GM10248 (cell line): ENCODE measurements at places on chromosomes 12 and 14.

GRCh38 chr12:62697893-62698292 lies 231.3 kb downstream of the MON2 start:
- DNase-seq: no peak

- DNase-seq: no peak
Observed at GRCh38 chr14:26622611-26623010, 24.8 kb upstream of the NOVA1 start.

- no peak for DNase-seq
Observed at GRCh38 chr14:37196604-37197420, 925 bp upstream of the MIPOL1 start.

DNA sequence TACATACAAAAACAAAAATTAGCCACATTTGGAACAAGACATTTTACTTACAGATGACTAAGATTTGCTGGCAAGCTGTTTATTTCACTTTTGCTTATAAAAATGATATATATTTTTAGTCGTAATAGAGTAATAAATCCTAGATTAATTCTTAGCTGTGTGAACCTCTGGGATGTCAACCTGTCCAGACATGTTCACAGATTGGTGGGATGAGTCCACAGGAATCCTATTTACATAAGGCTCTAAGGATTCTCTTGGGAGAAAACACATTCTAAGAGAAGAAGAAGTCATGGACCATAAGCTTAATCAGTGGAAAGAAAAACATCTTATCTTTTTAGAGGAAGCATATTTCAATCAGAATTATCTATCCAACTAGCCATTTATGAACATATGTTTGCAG lies 797.4 kb downstream of the C12orf50 start:
- DNase-seq: no peak

- no peak for DNase-seq
Observed at GRCh38 chr12:21814327-21814726, 39.8 kb upstream of the KCNJ8 start.

DNA sequence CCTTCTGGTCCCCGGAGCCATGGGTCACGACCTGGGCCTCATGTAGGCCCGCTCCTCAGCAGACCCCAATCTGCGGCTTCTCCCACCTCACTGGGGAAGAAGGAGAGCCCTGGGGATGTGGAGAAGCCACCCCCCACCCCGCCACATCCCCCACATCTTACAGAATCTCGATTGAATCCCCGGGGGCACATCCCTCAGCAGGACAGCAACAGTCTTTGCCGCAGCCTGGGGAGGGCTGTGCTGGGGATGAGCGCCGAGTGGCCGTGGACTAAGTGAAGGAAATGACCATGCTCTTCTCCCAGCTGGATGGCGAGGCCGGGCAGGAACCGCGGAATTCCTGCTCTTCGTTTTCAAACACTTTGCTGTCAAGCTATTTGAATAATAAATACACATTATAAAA lies 169.0 kb upstream of the RTL1 start:
- no peak for DNase-seq

DNA sequence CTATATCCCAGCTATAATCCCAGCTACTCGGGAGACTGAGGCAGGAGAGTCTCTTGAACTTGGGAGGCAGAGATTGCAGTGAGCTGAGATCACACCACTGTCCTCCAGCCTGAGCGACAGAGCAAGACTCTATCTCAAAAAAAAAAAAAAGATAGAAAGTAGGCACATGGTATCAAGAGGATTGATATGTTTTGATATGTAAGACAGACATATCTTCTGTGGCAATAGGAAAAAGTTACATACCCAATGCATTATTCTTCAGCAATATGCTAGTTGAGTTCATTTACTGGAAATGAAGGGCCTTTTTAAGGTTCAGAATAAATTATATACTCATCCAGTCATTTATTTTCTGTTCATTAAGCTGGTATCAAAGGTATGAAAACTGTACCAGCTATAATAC lies 393.4 kb downstream of the GLT1D1 start:
- no peak for DNase-seq

DNA sequence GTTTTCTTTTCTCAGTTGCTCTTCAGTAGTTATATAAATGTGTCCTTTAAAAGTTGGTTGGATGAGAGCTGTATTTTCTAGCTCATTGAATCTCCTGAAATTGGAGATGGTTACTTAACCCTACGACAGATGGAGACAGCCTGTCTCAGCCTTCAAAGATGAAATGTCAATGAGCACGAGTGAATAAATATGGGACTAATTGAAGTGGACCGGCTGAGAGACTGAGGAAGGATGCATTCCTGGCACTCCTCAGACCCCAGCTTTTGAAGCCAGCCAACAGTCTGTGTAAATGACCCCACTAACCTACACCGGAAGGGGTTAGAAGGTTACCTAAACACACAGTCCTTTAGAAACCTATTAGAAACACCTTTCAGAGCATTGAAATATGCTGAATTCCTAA lies 46.6 kb downstream of the PDZRN4 start:
- no peak for DNase-seq

- no peak for DNase-seq
Observed at GRCh38 chr12:76820888-76821482, 57.1 kb downstream of the ZDHHC17 start.

DNA sequence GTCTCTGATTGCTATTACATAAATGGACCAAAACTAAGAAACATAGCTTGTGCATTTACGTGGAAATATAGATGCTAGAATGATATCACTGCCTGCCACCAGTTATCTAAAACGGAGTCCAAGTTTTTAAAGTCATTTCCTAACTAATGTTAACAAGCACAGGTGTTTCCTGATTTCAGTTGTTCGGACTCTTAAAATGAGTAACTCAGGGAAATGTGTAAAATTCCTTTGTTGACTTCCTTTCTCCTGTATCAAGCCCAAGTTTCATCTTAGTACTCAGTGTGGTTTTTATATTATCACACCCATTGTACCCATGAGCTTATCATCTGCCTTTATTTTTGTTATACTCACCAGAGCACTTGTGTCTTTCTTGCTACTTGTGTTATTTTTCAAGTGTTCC lies 13.2 kb upstream of the PRKCH start:
- DNase-seq: no peak

DNA sequence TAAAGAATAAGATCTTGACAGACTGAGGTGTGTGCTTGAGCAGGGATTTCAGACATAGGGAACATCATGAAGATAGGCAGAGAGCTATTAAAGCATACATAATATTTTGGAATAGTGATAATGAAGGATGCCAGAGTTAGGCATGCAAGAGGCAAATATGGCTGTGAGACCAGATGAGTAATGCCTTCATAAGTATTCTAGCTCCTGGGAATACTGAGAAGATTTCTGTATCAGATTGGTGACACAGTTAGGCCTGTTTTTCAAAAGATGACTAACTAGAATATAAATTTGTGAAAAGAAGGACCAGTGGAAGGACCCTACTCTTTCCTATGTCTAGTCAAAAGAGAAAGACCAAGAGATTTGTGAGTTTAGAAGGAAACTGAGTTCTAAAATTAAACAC lies 108.8 kb downstream of the TXNDC16 start:
- DNase-seq: no peak

GRCh38 chr14:49971156-49972130 lies 78.6 kb downstream of the ARF6 start:
- DNase-seq: peak; percentile 70

GRCh38 chr14:90691627-90692026 lies 124.6 kb downstream of the TTC7B start:
- DNase-seq: no peak

DNA sequence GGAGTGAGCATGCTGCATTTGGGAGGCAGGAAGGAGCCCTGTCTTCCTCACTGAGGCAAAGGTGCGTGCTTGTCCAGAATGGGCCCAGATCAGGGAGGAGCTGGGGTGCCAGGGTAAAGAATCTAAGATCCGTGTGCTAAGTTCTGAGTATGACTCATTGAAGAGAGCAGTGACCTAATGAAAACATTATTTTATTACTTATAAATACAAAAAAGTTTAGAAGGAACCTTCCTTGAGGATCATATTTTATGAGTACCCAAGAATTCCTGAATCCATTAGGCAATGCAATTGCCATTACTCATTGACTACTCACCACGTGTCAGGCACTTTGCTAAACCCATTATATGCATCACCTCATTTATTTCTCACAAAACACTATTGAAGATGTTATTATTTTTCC lies 264.7 kb downstream of the EGLN3 start:
- DNase-seq: no peak

- peak; percentile 39 for DNase-seq
Observed at GRCh38 chr14:89317051-89317691, 99.9 kb downstream of the FOXN3 start.

DNA sequence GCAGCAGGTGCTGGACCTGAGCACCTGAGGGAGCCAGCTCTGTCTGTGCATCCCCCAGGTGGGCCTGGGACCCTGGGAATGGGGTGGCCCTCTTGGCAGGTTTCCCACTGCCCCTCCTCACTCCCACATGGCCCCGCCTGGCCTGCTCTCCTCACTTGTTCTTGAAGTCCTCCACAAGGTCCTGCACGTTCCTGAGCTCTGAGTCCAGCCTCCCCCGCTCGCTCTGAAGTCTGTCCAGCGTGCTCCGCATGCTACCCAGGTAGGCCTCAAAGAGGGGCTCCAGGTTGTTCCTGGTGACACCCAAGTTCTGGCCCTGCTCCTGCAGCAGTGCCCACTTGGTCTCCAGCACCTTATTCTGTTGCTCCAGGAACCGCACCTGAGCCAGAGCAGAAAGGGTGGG lies 2.9 kb downstream of the KRT79 start:
- DNase-seq: no peak

- no peak for DNase-seq
Observed at GRCh38 chr12:77189458-77189857, 124.1 kb upstream of the E2F7 start.

DNA sequence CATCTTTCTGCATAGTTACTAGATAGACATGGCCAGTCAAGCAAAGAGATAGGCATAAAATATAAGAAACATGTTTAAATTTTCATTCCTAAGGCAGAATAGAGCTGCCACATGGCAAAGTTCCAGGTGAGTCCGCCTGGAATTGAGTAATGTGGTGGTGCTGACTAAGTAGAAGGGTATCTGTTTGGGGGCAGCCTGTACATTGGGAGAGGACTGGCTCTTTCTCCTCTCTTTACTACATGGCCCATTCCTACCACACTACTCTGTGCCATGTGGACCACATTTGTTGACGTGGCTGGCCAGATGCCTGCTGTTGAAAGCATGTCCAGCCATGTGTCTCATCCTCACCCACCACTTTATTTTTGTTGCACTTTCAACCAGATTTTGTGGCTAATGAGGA lies 354.0 kb downstream of the ETNK1 start:
- no peak for DNase-seq

- no peak for DNase-seq
Observed at GRCh38 chr12:108400481-108400880, 61.4 kb upstream of the CMKLR1 start.

DNA sequence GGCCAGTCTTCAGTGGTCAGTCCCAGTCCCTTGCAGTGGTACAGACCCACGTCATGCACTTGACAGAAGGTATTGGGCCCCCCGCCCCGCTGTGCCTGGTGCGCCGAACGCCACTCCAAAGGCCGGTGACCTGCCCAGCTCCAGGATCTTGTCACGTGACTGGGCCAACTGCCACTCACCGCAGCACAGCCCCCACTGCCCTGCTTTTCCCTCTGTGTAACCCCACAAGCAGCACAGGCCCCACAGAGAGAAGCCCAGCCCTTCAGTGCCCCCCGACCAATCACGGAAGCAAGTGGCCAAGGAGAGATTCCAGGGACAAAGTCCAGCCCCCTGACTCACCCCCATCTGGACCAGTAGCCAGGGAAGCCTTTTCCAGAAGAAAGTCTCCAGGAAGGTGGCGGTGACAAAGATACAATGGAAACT lies 498 bp downstream of the GPR132 start:
- DNase-seq: peak; percentile 58

GRCh38 chr12:54017027-54017788 lies 8.4 kb downstream of the HOXC8 start:
- DNase-seq: no peak

GRCh38 chr14:101932673-101933072 lies 31.7 kb upstream of the DYNC1H1 start:
- DNase-seq: no peak

DNA sequence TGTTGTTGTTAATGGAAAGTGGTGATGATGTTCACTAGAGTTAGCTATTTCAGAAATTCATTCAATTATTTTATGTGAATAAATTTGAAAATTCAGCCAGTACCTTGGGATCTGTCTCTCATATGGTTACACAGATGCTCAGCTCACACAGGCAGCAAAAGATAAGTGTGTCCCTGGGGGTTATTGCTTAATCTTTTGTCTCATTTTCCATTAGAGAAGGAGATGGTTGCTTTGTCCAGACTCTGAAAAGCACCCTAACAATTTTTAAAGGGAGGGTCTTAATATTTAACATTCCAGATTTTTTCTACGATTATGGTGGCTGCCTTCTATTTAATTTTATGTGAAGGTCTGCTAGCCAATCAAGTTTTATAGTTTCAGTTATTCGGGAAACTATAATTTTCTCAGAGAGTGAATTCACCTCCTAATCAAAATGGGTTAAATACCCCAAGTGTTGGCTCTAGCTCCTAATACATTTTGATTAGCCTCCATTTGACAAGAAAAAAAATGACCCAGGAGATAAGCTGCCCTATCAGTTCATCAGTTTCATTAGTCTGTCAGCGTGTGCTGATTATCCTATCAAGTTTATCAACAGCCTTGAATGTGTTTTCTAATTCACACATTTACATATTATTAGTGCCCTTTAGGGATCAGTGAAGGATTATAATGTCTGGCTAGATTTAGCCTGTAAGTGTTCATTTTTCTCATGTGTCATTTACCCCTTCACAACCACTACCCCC lies 282.1 kb downstream of the TMTC2 start:
- no peak for DNase-seq

GRCh38 chr14:35826218-35826951 lies at the start of gene BRMS1L:
Gene BRMS1L, plus strand, starts transcription at chr14:35826338. Its CDS starts 179 bp downstream, at chr14:35826517.
- DNase-seq: peak; percentile 98

GRCh38 chr12:24904871-24905270 lies 44.0 kb downstream of the BCAT1 start:
- no peak for DNase-seq

GRCh38 chr14:65940056-65940735 lies 527.7 kb downstream of the FUT8 start:
- DNase-seq: peak; percentile 24

DNA sequence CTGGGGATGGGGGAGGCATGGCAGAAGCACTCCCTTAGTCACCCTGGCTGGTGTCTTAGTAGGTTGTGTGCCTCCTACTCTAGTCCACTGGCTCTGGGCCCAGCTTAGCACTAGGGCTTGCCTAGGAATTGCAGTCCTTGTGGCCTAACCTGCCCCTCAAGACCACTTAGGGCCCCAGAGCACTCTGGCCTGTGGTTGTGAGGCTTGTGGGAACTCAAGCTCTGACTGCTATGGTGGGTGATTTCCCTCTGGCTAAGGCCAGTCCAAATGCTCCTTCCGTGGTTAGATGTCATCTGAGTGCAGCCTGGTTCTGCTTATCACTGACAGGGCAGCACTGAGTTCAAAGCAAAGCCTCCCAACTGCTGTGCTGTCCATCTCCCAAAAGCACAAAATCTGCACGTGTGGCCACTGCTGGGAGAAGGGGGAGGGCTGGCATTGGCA lies 20.2 kb downstream of the FGD4 start:
- DNase-seq: no peak

GRCh38 chr12:84986586-84986985 lies 49.5 kb downstream of the TSPAN19 start:
- no peak for DNase-seq
